ENCODE measurements at places on chromosomes 16 and 17. TPM values are rescaled to one million over a fixed set of nuclear protein-coding genes. Genes with fewer than 3 reads are reported as not detected.

CD300E gene
- total RNA-seq = 0.32 TPM

SALL1 gene
- 0.32 TPM for total RNA-seq

TEKT1 gene
- total RNA-seq = not detected

SEPTIN12 gene
- total RNA-seq = not detected

SLC22A31 gene
- not detected for total RNA-seq

DNASE1L2 gene
- not detected for total RNA-seq

TLCD2 gene
- 6.9 TPM for total RNA-seq

DCXR gene
- 228 TPM for total RNA-seq

FBRS gene
- total RNA-seq = 17.7 TPM

GNG13 gene
- not detected for total RNA-seq

C1QTNF8 gene
- total RNA-seq = not detected

USB1 gene
- 26.4 TPM for total RNA-seq

Measured in breast epithelium (tissue), 4 donors.